ENCODE measurements at places on chromosomes 2 and 18.
A peak's percentile ranks its signal among the peaks of the same experiment; 100 is the strongest.

DNA sequence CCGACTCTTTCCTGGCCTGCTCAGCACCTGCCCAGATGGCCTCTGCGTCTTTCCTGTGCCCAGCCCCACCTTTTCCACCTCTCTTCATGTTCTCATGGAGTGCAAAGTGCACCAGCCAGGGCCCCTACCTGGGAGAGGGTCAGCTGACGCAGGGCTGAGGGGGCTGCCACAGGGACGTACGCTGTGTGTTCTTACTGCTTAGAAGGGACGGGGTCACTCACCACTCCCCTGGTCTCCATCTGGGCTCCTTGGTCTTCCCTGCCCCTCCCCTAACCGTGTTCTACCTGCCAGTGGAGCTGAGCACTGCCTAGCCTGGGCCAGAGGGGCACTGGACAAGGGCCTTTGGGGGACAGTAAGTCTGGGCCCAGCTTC lies 8.6 kb downstream of the ERFE start:
- no peak overlapping the region for H3K27ac ChIP-seq
- no peaks in the 10 kb centered on the region for H3K4me1 ChIP-seq
- DNase-seq, result no peak
- H3K36me3 ChIP-seq, result peaks cover 52% of the 10 kb centered on the region
- H3K27me3 ChIP-seq, result no peaks in the 10 kb centered on the region

- H3K4me3 ChIP-seq, result no peak overlapping the region
- H3K27me3 ChIP-seq, result no peaks in the 10 kb centered on the region
- no peak for DNase-seq
- H3K4me1 ChIP-seq, result peaks cover 3% of the 10 kb centered on the region
- no peaks in the 10 kb centered on the region for H3K36me3 ChIP-seq
These were observed 93.7 kb upstream of the RBBP8 start for GRCh38 chr18:22839340-22839821.

DNA sequence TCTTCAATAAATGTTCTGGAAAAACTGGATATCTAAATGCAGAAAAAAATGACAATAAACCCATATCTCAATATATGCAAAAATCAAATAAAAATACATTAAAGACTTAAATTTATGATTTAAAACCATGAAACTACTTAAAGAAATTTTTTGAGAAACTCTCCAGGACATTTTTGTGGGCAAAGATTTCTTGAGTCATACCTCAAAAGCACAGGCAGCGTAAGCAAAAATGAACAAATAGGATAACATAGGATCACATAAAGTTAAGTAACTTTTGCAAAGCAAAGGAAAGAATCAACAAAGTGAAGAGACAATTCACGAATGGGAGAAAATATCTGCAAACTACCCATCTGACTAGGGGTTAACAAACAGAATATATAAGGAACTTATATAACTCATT lies 1545.5 kb downstream of the SUCLG1 start:
- H3K27ac ChIP-seq, result no peak overlapping the region
- H3K27me3 ChIP-seq, result no peaks in the 10 kb centered on the region
- no peaks in the 10 kb centered on the region for H3K36me3 ChIP-seq
- no peaks in the 10 kb centered on the region for H3K4me1 ChIP-seq

DNA sequence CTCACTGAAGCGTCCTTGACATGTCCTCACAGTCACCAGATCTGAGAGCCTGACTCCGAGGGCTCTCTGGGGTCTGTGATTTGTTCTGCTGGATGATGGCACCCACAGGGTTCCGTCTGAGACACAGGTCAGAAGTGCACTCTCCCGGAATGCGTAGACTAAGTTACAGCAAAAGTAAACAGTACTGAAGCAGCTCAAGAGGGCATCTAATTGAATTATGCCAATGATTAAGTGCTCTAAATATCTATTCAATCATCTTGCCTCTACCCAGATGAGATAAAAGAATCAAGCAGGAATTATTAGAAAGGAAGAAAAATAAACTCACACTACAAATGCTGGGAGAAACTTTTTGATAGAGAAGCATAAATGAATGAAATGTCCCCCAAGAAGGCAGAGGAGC lies 544.1 kb downstream of the SOX11 start:
- H3K27ac ChIP-seq, result no peak overlapping the region
- H3K36me3 ChIP-seq, result no peaks in the 10 kb centered on the region
- H3K4me1 ChIP-seq, result no peaks in the 10 kb centered on the region
- H3K27me3 ChIP-seq, result no peaks in the 10 kb centered on the region

DNA sequence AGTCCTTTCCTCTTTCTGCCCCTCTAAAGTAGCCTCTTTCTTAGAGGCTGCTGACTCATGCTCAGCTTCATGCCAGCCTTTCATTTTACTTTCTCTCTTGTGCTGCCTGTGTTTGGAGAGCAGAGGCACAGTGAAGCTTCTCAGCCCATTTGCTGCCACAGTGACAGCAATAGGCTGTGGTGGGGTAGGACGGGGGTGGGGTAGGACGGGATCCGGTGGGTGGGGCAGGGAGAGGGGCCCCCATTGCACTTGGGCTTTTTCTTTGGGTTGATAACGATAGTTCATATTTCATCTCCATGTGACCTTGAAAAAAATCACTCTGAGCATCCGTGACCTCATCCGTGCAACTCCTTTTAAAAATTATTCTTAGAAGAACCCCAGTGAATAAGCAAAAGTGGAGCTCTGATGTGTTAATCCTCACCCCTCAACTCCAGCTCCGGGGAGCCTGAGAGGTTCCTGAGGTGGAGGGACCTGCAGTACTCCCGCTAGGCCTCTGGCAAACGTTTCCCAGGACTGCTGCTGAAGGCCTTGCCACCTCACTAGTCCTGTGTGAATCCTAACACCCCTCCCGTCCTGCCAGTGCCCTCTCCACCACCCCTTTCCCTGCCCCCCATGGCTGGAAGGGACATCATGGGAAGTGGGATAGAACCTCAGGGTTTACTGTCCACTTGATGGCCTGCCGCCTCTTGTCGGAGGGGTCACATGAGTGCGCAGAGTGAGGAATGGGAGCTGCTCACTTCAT lies 70.8 kb downstream of the INPP4A start:
- H3K36me3 ChIP-seq, result peaks cover 2% of the 10 kb centered on the region
- no peak overlapping the region for H3K4me3 ChIP-seq
- H3K27me3 ChIP-seq, result no peaks in the 10 kb centered on the region
- no peak for DNase-seq
- H3K27ac ChIP-seq, result no peak overlapping the region

DNA sequence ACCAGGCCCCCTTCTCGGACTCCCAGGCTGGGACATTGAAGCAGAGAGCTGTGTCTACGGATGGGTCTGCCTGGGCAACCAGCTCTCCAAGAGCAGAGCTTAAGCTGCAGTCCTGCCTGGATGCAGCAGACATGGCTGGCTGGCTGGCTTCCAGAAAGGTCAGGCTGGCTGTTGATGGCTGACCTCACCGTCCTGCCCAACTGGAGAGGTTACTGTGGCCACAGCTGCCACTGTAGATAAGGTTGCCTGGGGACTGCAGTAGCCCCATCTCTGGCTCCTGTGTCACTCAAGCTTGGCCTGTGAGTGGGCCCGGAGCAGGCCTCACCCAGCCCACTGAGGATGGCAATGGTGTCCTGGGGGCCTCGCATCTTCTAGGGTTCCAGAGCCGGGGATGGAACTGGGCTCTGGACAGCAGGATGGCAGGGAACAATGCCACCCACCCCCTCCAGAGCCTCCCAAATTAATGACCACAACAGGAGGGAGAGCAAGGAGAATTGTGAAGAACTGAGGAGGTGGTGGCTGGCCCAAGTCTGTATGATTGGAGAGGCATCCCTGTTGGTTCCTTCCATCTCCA lies 37.0 kb upstream of the FOSL2 start:
- H3K36me3 ChIP-seq, result no peaks in the 10 kb centered on the region
- DNase-seq, result no peak
- H3K27ac ChIP-seq, result no peak overlapping the region
- peaks cover 12% of the 10 kb centered on the region for H3K4me1 ChIP-seq
- no peaks in the 10 kb centered on the region for H3K27me3 ChIP-seq

GRCh38 chr2:196172951-196173350 lies 1.6 kb upstream of the STK17B start:
- H3K27ac ChIP-seq, result no peak overlapping the region
- H3K4me1 ChIP-seq, result peaks cover 7% of the 10 kb centered on the region
- no peak overlapping the region for H3K4me3 ChIP-seq
- H3K27me3 ChIP-seq, result no peaks in the 10 kb centered on the region
- no peak for DNase-seq
- no peaks in the 10 kb centered on the region for H3K36me3 ChIP-seq

GRCh38 chr18:74522635-74523548 lies 11.4 kb upstream of the CNDP1 start:
- no peak for DNase-seq
- no peak overlapping the region for H3K4me3 ChIP-seq
- H3K27ac ChIP-seq, result no peak overlapping the region
- no peaks in the 10 kb centered on the region for H3K4me1 ChIP-seq

DNA sequence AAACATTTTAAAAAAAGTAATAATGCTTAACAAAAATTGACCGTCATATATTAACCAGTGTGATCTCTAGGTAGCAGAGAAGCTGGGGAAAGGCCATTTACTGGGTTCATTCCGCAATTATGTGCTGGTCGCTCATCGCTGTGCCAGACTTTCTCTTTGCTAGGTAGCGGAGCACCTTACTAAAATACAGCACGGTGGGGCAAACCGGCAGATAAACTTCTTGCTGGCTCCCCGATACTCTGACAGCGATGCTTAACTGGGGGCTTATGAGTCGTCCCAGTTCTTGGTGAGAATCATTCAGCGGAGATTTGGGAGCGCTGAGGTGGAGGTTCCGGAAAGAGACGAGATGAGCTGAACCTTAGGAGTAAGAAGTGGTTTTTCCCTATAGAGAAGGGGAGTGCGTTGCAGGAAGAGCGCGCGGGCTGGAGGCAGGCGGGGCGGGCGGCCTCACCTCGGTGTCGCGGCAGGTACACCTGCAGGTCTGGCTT lies 605 bp downstream of the C2orf68 start:
- H3K36me3 ChIP-seq, result peaks cover 17% of the 10 kb centered on the region
- no peak overlapping the region for H3K27ac ChIP-seq
- peaks cover 4% of the 10 kb centered on the region for H3K4me1 ChIP-seq

GRCh38 chr18:47893939-47894699 lies 36.3 kb downstream of the SMAD2 start:
- no peak overlapping the region for H3K27ac ChIP-seq
- peaks cover 4% of the 10 kb centered on the region for H3K36me3 ChIP-seq
- H3K4me3 ChIP-seq, result no peak overlapping the region
- DNase-seq, result no peak

- peaks cover 2% of the 10 kb centered on the region for H3K4me1 ChIP-seq
- no peak overlapping the region for H3K4me3 ChIP-seq
- no peak overlapping the region for H3K27ac ChIP-seq
- no peak for DNase-seq
- H3K36me3 ChIP-seq, result peaks cover 8% of the 10 kb centered on the region
- no peaks in the 10 kb centered on the region for H3K27me3 ChIP-seq
These were observed 20.6 kb downstream of the KCMF1 start for GRCh38 chr2:84991404-84992160.

- no peaks in the 10 kb centered on the region for H3K4me1 ChIP-seq
- peak; percentile 61 for DNase-seq
- H3K4me3 ChIP-seq, result no peak overlapping the region
- no peak overlapping the region for H3K27ac ChIP-seq
These were observed 44.5 kb downstream of the TMEM182 start for GRCh38 chr2:102806250-102806837.

DNA sequence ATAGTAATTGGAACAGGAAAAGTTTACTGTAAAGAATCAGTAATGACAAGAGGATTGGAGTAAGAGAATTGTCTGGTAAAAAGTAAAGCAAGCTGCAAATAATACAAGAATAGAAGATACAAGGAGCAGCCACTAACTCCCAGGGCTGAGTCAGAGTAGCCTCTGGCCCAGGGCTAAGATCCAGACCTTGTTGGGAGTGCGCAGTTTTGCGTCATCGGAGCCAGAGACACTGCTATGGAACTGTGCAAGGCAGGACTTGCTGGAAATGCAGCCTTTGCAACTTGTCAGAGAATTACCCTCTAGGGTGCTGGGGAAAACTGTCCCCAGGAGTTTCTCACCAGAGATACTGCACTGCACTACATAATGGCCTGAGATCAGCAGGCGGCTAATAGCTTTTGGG lies 135.2 kb downstream of the NYAP2 start:
- no peak overlapping the region for H3K27ac ChIP-seq
- no peak overlapping the region for H3K4me3 ChIP-seq
- H3K4me1 ChIP-seq, result no peaks in the 10 kb centered on the region
- no peak for DNase-seq
- no peaks in the 10 kb centered on the region for H3K36me3 ChIP-seq

DNA sequence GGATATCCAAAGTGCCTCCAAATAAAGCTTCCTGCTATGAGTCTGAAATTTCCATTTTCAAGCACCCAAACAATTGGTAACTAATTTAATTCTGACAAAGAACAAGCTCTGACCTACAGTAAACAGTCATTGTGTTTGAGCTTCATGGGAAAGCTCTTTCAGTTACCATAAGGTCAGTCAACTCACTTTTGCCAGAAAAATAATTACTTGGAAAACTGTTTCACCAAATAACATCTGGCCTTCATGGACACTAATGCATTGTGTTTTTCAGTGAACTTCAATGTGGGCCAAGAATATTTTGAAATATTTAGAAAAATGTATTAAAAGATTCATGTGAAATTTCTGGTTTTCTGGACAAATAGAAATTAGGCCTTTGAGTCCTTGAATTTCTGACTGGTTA lies 369.9 kb downstream of the GALR1 start:
- DNase-seq, result no peak
- no peaks in the 10 kb centered on the region for H3K4me1 ChIP-seq
- no peak overlapping the region for H3K27ac ChIP-seq
- no peak overlapping the region for H3K4me3 ChIP-seq
- H3K27me3 ChIP-seq, result no peaks in the 10 kb centered on the region

DNA sequence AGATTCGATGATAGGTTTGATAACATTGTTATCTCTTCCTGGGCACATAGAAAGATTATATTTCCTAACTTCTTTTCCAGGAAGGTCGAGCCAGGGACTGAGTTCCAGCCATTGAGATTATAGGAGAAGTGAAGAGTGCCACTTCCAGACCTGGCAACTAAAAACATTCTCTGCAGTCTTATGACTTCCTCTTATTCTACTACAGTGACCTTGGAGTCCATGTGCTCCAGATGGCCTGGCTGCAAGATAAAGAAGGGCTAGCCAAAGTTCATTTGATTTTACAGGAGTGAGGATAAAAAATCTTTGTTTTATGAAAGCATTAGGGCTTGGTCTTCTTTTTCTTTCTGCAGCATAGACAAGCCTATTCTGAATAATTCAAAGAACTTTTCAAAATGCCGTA lies 363.0 kb downstream of the FSIP2 start:
- H3K4me3 ChIP-seq, result no peak overlapping the region
- DNase-seq, result no peak
- H3K27ac ChIP-seq, result no peak overlapping the region
- H3K4me1 ChIP-seq, result peaks cover 1% of the 10 kb centered on the region

GRCh38 chr18:29430416-29430815 lies 1253.5 kb upstream of the CDH2 start:
- no peaks in the 10 kb centered on the region for H3K27me3 ChIP-seq
- no peak overlapping the region for H3K4me3 ChIP-seq
- H3K27ac ChIP-seq, result no peak overlapping the region
- no peaks in the 10 kb centered on the region for H3K36me3 ChIP-seq
- H3K4me1 ChIP-seq, result peaks cover 2% of the 10 kb centered on the region

Data from neuronal stem cell (in vitro differentiated cells).